ENCODE measurements at places on chromosomes 5 and 9. TPM values are rescaled to one million over a fixed set of nuclear protein-coding genes. Genes with fewer than 3 reads are reported as not detected.

DNA sequence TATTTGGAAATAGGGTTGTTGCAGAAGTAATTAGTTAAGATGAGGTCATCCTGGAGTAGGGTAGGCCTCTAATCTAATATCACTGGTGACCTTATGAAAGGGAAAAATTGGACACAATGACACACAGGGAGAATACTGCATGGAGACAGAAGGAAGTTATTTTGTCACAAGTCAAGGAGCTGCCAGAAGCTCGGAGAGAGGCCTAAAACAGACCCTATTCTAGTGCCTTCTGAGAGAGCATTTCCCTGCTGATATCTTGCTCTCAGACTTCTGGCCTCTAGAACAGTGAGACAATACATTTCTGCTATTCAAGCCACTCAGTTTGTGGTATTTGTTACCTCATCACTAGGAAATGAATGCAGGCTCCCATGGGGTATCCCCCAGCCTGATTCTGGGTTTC is 332.9 kb downstream of the CSNK1G3 start:
- 0 out of 2 replicates have a peak, but pooled peaks cover 2% of the 10 kb centered on the region for H3K36me3 ChIP-seq
- H3K27me3 ChIP-seq: no peaks in the 10 kb centered on the region
- no peak overlapping the region for H3K4me3 ChIP-seq
- no peak overlapping the region for H3K27ac ChIP-seq
- no peaks in the 10 kb centered on the region for H3K4me1 ChIP-seq

DNA sequence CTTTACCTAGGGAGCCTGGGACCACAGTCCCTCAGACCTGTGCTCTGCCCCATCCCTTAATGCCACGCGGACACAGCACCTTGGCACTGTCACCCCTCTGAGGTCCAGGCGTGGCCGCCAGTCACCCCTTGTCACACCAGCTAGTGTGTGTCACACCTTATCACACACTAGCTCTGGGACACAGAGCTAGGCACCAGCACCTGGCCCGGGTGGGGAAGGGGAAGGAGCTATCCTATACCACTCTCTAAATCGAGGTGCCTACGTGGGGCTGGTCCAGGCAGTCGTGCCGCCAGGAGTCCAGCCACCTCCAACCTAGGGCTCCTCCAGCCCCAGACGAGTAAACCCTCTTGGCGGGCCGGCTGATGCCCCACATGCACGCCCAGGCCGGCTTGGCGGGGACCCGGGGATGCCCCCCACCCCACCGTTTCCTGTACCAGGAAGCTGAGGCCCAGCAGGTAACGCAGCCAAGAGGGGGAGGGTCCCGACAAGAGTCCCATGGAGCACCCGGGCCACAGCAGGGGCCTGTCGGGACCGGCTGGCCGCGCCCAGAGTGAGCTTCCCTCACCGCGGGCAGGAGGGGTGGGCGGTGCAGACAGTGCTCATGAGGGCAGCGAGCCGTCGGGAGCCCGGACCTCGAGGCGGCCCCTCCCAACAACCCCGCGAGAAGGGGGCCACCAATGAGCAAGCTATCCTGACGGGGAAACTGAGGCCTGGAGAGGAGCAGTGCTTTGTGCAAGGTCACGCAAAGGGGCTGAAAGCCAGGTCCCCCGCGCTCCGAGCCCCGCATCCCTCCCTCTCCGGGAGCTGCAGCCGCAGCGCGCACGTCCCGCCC is 550 bp downstream of the CORO2A start:
- H3K4me3 ChIP-seq: peak overlapping the region; percentile 65
- no peaks in the 10 kb centered on the region for H3K36me3 ChIP-seq
- H3K27ac ChIP-seq: no peak overlapping the region
- peaks cover 48% of the 10 kb centered on the region for H3K4me1 ChIP-seq
- H3K27me3 ChIP-seq: no peaks in the 10 kb centered on the region

DNA sequence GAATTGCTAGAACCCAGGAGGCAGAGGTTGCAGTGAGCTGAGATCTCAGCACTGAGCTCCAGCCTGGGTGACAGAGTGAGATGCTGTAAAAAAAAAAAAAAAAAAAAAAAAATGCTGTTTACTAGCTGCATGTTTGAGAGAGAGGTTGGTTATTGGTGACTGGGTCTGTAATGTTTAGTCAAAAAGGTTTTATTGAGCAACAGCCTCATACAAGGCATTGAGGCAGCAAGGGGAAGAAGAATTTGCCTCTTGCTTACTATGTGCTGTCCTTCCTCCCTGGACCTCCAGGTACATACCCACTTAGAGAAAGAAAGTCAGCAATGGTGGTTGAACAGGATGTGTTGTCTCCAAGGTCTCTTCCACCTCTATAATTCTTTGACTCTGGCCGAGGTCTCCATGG is 140.7 kb upstream of the SPRY4 start:
- peaks cover 15% of the 10 kb centered on the region for H3K36me3 ChIP-seq
- no peaks in the 10 kb centered on the region for H3K27me3 ChIP-seq
- H3K4me3 ChIP-seq: no peak overlapping the region
- DNase-seq: no peak

OR1N2 gene
- total RNA-seq: not detected

RELL2 gene
- 23.8 TPM for total RNA-seq

LCN9 gene
- 1.7 TPM for total RNA-seq

GRCh38 chr9:134606951-134607731 is 34.5 kb upstream of the COL5A1 start:
- no peaks in the 10 kb centered on the region for H3K4me1 ChIP-seq
- H3K27ac ChIP-seq: no peak overlapping the region
- H3K36me3 ChIP-seq: peaks cover 5% of the 10 kb centered on the region
- DNase-seq: peak; percentile 70

GRCh38 chr9:98532574-98532973 is 176.2 kb downstream of the GABBR2 start:
- H3K27ac ChIP-seq: no peak overlapping the region
- no peaks in the 10 kb centered on the region for H3K36me3 ChIP-seq
- no peaks in the 10 kb centered on the region for H3K4me1 ChIP-seq
- H3K4me3 ChIP-seq: no peak overlapping the region
- no peaks in the 10 kb centered on the region for H3K27me3 ChIP-seq
- no peak for DNase-seq

DNA sequence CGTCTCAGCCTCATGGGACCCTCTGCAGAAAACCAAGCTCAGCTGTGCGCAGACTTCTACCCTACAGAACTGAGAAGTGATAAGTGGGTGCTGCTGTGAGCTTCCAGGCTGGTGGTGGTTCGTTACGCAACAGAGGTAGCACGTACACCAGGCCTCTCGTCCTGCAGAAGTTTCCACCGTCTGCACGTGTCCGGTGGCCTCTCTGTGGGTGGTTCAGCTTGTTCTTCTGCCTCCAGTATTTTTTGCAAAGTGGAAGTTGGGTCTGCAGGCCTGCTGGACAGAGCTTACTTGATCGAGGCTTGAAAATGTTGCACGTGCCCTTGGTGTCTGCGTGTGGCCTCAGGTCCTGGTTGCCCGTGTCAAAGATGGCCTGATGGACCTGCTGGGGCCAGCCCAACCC is 27.5 kb downstream of the KCNT1 start:
- H3K4me1 ChIP-seq: peaks cover 13% of the 10 kb centered on the region
- peaks cover 7% of the 10 kb centered on the region for H3K27me3 ChIP-seq
- no peak overlapping the region for H3K27ac ChIP-seq
- no peak for DNase-seq
- H3K4me3 ChIP-seq: no peak overlapping the region

DNA sequence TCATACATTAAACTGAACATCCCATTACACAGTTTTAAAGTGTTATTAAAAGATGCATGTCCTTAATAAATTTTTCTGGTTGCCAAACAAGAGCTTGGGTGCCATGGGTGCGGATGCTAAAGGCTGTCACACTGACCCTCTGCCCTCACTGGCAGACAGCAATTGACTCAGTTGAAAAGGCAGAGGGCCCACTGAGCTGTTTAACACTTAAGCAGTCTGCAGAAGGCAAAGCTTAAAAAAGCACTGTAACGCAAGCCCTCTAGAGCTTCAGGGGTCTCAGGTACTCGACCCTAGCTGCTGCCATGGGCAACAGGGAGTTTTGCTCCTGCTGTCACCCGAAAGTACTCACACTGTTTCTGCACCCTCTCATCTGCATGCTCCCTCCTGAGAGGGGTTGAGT is 726.4 kb upstream of the TYRP1 start:
- DNase-seq: no peak
- H3K36me3 ChIP-seq: no peaks in the 10 kb centered on the region
- H3K27ac ChIP-seq: no peak overlapping the region
- no peak overlapping the region for H3K4me3 ChIP-seq

EXOSC2 gene
- total RNA-seq: 76.1 TPM

PPP3R2 gene
- total RNA-seq: not detected

GRCh38 chr9:759541-759940 is 82.0 kb upstream of the DMRT1 start:
- no peak for DNase-seq
- no peaks in the 10 kb centered on the region for H3K27me3 ChIP-seq
- H3K27ac ChIP-seq: no peak overlapping the region
- H3K4me3 ChIP-seq: no peak overlapping the region

DNA sequence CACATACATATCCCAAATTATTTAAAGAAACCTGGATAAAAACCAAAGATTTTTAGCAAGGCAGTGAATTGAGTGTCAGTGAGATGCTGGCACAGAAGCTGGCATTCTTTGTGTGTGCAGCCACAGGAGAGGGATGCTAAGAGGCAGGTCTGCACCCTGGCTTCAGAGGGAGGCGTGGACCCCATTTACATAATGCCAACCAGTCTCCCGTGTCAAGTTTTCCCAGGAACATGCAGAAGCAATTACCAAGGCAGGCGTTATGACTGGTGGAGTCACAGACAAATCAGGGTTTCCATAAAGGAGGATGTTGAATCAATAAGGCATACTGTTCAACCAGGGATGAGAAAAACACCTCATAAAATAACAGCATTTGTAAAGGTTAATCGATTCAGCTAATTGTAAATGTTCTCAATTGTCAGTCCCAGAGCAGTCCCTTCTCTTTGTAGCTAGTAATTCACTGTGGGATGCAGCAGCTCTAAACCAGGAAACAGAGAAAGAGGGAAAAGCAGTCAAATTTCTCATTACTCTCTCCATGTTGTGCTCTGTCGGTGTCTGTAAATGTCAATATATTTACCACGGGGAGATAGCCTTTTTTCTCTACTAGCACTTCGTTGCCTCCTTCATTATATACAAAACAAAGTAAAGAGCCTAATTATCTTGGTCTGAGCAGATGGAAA is 452.4 kb upstream of the GRAMD2B start:
- peaks cover 20% of the 10 kb centered on the region for H3K4me1 ChIP-seq
- no peak overlapping the region for H3K4me3 ChIP-seq
- H3K36me3 ChIP-seq: no peaks in the 10 kb centered on the region
- H3K27me3 ChIP-seq: no peaks in the 10 kb centered on the region

CSF1R gene
- total RNA-seq: 0.20 TPM

DNA sequence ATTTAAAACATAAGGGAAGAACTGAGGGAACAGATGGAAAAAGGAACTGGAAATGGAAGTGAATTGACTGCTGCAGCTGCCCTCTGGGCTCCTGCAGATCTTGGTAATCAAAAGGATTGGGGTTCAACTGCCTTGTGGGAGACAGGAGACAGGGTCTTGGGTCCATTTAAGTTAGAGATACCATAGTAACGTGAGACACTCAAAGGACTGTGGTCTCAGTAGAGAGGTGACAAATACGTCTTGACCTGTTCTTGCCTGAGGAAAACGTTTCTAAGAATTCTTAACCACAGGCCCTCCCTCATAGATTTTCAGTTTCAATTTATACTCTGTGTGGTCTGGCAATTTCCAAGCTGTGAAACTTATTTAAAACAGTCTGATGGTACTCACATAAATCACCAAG is 100.8 kb upstream of the DHFR start:
- DNase-seq: no peak
- H3K27me3 ChIP-seq: no peaks in the 10 kb centered on the region
- H3K36me3 ChIP-seq: peaks cover 5% of the 10 kb centered on the region

DNA sequence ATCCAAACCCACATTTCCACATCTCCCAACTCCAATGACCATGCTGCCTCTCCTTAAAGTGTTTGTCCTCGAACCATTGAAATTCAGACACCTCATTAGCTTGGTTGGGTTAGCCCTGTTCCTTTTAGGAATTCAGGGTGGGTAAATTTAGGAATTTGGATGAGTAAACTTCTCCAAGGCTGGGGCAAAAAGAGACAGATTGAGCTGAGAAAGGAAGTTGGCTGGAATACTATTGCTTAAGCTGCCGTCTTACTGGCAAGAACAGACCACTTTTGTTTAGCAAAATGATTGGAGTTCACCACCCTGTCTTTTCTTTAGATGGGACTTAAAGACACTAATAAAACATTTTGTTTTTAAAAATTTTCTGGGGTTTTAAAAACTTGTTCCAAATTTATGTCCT is 143.6 kb upstream of the GDNF start:
- peaks cover 13% of the 10 kb centered on the region for H3K4me1 ChIP-seq
- no peaks in the 10 kb centered on the region for H3K27me3 ChIP-seq
- H3K4me3 ChIP-seq: no peak overlapping the region
- H3K36me3 ChIP-seq: peaks cover 15% of the 10 kb centered on the region
- no peak overlapping the region for H3K27ac ChIP-seq

GRCh38 chr9:32931129-32931528 is 70.3 kb downstream of the APTX start:
- no peak for DNase-seq
- no peaks in the 10 kb centered on the region for H3K36me3 ChIP-seq
- no peak overlapping the region for H3K27ac ChIP-seq
- no peaks in the 10 kb centered on the region for H3K4me1 ChIP-seq
- no peak overlapping the region for H3K4me3 ChIP-seq

- no peak overlapping the region for H3K27ac ChIP-seq
- H3K4me3 ChIP-seq: no peak overlapping the region
- DNase-seq: peak; percentile 57
- no peaks in the 10 kb centered on the region for H3K36me3 ChIP-seq
- H3K4me1 ChIP-seq: peaks cover 41% of the 10 kb centered on the region
These were observed 3.6 kb downstream of the SUSD3 start for GRCh38 chr9:93061791-93062763.

SPATA31C1 gene
- not detected for total RNA-seq

- H3K27me3 ChIP-seq: no peaks in the 10 kb centered on the region
- H3K27ac ChIP-seq: no peak overlapping the region
- DNase-seq: no peak
- no peaks in the 10 kb centered on the region for H3K36me3 ChIP-seq
These were observed 79.4 kb upstream of the SAP30L start for GRCh38 chr5:154366353-154366752.

DNA sequence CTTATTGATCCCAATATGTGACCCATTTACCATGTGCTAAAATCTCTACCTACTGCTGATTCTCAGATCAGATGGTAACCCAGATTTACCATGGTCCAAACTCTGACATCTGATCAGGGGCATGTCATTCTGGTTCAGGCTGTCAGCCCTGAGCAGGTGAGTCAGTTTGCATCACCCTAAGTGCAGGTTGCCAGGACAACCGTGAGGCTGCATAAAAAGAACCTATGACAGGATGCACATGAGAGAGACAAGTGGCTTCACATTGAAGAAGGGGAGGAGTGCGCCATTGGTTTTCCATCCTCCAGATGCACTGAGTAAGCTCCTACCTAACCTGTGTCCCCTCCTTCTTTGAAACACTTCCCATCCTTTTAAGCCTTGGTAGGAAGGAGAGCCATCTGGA is 801 bp upstream of the PRSS3 start:
- H3K27ac ChIP-seq: no peak overlapping the region
- no peak overlapping the region for H3K4me3 ChIP-seq
- peaks cover 5% of the 10 kb centered on the region for H3K27me3 ChIP-seq
- peaks cover 6% of the 10 kb centered on the region for H3K36me3 ChIP-seq
- H3K4me1 ChIP-seq: peaks cover 17% of the 10 kb centered on the region
- no peak for DNase-seq

GRCh38 chr9:107925749-107926297 is 436.3 kb upstream of the KLF4 start:
- no peak for DNase-seq
- no peaks in the 10 kb centered on the region for H3K4me1 ChIP-seq
- H3K36me3 ChIP-seq: no peaks in the 10 kb centered on the region
- H3K27ac ChIP-seq: no peak overlapping the region

Measured in WTC11 (cell line).